ENCODE measurements at places on chromosomes 4 and X. TPM values are rescaled to one million over a fixed set of nuclear protein-coding genes. Genes with fewer than 3 reads are reported as not detected.

DNA sequence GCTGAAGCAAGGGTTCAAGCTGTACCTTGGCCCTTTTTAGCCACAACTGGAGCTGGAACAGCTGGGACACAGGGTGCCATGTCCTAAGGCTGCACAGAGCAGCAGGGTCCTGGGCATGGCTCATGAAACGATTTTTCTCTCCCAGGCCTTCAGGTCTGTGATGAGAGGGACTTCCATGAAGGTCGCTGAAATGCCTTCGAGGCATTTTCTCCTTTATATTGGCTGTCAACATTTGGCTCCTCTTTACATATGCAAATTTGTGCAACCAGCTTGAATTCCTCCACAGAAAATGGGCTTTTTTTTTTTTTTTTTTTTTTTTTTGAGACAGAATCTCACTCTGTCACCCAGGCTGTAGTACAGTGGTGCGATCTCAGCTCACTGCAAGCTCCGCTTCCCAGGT is 430.8 kb downstream of the PCDH11X start:
- H3K4me3 ChIP-seq, result no peak overlapping the region
- DNase-seq, result no peak
- H3K27me3 ChIP-seq, result no peaks in the 10 kb centered on the region
- H3K4me1 ChIP-seq, result no peaks in the 10 kb centered on the region
- no peaks in the 10 kb centered on the region for H3K36me3 ChIP-seq
- no peak overlapping the region for H3K27ac ChIP-seq

- H3K27me3 ChIP-seq, result no peaks in the 10 kb centered on the region
- no peak overlapping the region for H3K4me3 ChIP-seq
- no peaks in the 10 kb centered on the region for H3K36me3 ChIP-seq
- no peak overlapping the region for H3K27ac ChIP-seq
Observed at GRCh38 chrX:42754115-42754514, 23.8 kb downstream of the PPP1R2C start.

GRCh38 chrX:15761564-15762191 is 23.6 kb downstream of the CA5B start:
- H3K27me3 ChIP-seq, result no peaks in the 10 kb centered on the region
- H3K4me1 ChIP-seq, result no peaks in the 10 kb centered on the region
- DNase-seq, result peak; percentile 79
- no peak overlapping the region for H3K27ac ChIP-seq
- H3K36me3 ChIP-seq, result peaks cover 3% of the 10 kb centered on the region
- no peak overlapping the region for H3K4me3 ChIP-seq

MAGEA3 gene
- total RNA-seq, result 0.18 TPM

GRCh38 chr4:53235547-53235946 is 130.3 kb downstream of the SCFD2 start:
- no peak for DNase-seq
- no peaks in the 10 kb centered on the region for H3K27me3 ChIP-seq
- H3K36me3 ChIP-seq, result no peaks in the 10 kb centered on the region
- no peak overlapping the region for H3K4me3 ChIP-seq
- no peak overlapping the region for H3K27ac ChIP-seq
- H3K4me1 ChIP-seq, result no peaks in the 10 kb centered on the region

TMEM31 gene
- 0.68 TPM for total RNA-seq

DNA sequence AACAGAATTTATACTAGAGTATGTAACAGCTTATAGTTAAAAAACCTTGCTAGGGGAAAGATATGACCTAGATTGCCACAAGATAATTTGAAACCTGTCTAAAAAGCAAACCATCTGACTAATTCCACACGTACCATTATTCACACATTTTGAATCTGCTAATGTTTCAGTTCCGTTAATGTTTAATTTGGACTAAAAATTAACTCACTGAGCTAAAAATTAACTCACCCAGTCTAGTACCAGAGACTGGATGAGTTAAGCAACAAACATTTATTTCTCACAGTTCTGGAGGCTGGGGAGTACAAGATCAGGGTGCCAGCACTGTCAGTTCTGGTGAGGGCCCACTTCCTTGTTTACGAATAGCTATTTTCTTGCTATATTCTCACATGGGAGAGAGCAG is 231.5 kb upstream of the DIAPH2 start:
- H3K4me3 ChIP-seq, result no peak overlapping the region
- no peak overlapping the region for H3K27ac ChIP-seq
- no peaks in the 10 kb centered on the region for H3K36me3 ChIP-seq
- DNase-seq, result no peak

SSX2 gene
- not detected for total RNA-seq

NXF3 gene
- not detected for total RNA-seq

DNA sequence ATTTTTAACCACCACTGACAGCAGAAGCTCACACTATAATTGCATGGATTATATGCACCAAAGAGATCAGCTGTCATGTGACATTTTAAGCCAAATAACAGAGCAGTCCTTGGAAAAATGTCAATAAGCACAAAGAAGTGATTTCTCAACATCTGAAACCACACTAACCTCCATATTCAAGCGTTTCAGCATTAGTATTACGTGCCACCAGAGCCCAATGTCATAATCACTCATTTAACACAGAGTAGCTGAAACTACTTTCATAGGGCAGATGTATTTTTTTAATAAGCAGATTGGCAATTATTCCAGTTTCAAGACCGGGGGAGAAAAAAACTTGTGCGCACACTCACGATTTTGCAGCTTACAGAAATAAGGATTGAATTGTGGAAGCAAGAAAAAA is 76.6 kb downstream of the SH3KBP1 start:
- no peaks in the 10 kb centered on the region for H3K27me3 ChIP-seq
- H3K36me3 ChIP-seq, result no peaks in the 10 kb centered on the region
- no peak overlapping the region for H3K27ac ChIP-seq
- H3K4me1 ChIP-seq, result peaks cover 3% of the 10 kb centered on the region

NUDT6 gene
- 3.4 TPM for total RNA-seq

WDR17 gene
- 3.5 TPM for total RNA-seq

Data from endodermal cell (in vitro differentiated cells).